ENCODE measurements at places on chromosomes 2 and 18.

DNA sequence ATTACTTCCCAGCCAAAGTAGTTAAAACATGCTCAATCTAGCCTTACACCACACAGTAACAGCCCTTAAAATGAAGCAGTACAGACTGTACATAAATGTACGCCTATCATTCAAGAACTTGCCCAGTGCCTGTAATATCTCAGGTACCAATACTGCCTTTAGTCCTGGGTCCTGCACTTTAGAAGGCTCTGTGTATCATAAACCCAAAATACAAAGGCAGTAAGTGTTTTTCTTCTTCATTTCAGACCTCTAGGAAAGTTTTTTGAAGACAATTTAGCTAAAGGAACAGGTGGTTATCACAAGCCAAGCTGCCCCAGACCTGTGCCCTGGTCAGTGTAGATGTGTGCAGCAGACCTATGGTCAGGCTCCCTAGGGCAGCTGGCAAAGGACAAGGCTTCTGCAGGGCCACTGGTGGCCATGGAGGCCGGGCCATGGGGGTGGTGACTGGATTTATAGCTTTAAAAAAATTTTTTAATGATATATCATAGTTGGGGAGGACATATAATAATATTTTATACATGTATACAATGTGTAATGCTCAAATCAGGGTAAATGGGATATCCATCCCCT, 18.8 kb downstream of the LPIN2 start:
- no peak for DNase-seq

DNA sequence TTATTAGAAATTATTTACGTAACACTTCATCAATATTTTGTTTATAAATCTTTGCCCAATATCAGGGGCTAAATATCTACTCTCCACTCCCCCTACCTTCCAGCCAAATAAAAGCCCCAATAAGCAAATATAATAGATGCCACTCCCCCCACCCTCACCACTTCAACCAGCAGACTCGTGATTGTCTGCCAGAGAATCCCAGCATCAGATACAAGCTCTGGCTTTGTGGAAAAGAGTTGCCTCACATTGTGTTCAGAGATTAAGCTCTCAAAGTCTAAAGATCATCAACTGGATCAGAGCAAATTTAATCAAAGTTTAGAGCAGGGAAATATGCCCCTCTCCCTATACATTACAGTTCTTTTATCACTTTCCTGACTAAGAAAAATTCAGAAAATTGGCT, 39.5 kb downstream of the AOX1 start:
- DNase-seq, result no peak

- DNase-seq, result peak; percentile 64
Observed at GRCh38 chr2:147588191-147588590, 256.6 kb upstream of the ACVR2A start.

GRCh38 chr2:105746177-105747080, 1.7 kb downstream of the NCK2 start:
- DNase-seq, result peak; percentile 63

GRCh38 chr2:54310961-54311360, 54.9 kb upstream of the TSPYL6 start:
- DNase-seq, result no peak

DNA sequence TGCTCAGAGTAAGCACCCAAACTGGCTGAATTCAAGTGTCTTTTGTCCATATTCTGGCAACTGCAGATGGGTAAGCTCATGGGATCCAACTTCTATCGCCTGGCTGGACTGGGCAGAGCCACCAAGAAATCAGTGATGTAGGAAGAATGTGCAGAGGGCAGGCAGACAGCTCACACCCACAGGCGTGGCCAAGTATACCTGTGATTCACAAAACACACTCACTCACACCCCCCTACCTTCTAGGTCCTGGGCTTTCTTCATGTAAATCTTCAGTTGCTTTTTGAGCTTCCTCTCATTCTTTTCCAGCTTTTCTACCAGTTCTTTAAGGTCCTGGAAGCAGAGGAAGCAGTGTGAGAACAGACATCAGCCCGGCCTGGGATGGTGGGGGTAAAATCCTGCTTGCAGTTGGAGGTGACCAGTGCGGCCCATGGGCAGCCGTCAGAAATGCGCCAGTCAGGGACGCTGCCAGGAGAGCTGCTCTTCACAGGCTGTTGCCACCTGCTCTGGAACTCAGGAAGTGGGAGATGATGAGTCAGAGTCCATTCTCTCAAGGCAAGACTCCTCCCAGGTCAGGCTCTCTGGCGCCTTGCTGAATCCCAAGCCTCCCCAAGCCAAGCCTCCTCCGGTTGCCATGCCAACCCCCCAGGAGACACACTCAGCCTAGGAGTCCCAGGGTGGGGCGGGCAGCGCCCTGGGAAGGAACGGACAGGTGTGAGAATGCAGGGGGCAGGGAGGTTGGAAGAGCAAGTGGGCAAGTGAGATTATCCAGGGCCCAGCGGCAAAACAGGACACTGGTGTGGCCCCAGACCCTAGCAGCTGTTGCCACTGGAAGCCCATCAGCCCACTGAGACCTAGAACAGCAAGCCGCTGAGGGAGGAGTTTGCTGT, 36.2 kb upstream of the ACAA2 start:
- DNase-seq, result peak; percentile 98

DNA sequence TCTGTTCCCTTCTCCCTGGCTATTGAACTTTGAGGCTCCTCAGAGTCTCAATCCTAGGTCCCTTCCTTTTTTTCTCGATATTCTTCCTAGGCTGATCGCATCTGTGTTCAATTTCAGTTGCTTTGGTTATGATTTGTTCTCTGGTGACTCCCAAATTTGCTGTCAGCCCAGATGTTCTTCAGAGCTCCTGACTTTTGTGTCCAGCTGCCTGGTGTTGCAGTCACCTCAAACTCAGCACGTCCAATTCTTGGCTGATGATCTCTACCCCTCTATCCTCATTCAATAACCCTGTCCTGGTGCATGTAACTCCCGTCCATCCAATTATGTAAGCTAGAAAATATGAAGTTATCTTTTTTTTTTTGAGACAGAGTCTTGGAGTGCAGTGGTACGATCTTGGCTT, 31.4 kb downstream of the DIS3L2 start:
- DNase-seq, result no peak
